ENCODE measurements at places on chromosomes 1 and 21. TPM values are rescaled to one million over a fixed set of nuclear protein-coding genes. Genes with fewer than 3 reads are reported as not detected.

GRCh38 chr1:240312872-240313271, 221.2 kb downstream of the FMN2 start:
- DNase-seq = no peak
- no peak overlapping the region for H3K4me3 ChIP-seq
- peaks cover 28% of the 10 kb centered on the region for H3K4me1 ChIP-seq
- H3K27me3 ChIP-seq = no peaks in the 10 kb centered on the region
- H3K27ac ChIP-seq = no peak overlapping the region

- no peak for DNase-seq
- peaks cover 18% of the 10 kb centered on the region for H3K4me1 ChIP-seq
- no peaks in the 10 kb centered on the region for H3K36me3 ChIP-seq
- H3K27ac ChIP-seq = no peak overlapping the region
Observed at GRCh38 chr1:100035214-100035613, 65.4 kb downstream of the SLC35A3 start.

- no peaks in the 10 kb centered on the region for H3K4me1 ChIP-seq
- no peaks in the 10 kb centered on the region for H3K36me3 ChIP-seq
- DNase-seq = no peak
- no peak overlapping the region for H3K27ac ChIP-seq
Observed at GRCh38 chr21:29654203-29654602, 285.6 kb downstream of the GRIK1 start.

DNA sequence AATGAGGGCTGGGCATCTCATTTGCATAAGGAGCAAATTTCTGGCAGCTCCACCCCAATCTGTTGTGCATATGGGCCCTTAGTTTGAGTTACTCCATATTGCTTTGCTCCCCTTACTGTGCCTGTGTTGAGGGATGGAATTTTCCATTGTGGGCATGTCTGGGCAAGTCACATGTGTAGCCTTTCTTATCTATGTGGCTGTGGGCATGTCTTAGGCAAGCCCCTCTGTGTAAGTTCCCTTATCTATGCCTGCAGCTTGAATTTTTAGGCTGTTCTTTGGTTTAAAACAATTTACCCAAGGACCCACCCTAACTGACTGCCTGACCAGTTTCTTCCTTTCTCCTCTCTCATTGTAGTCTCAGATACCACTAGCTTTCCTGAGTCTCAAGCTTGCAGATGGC, 405.7 kb upstream of the NCAM2 start:
- no peak overlapping the region for H3K27ac ChIP-seq
- H3K4me3 ChIP-seq = no peak overlapping the region
- no peak for DNase-seq
- no peaks in the 10 kb centered on the region for H3K27me3 ChIP-seq

The CELA3B gene
- 2.2 TPM for total RNA-seq

Measured in tibial nerve (tissue), 4 donors.